Cortex of kidney (tissue), 1 donor: ENCODE measurements at places on chromosomes 2 and 18.

GRCh38 chr18:25594351-25594750 lies 242.4 kb upstream of the ZNF521 start:
- DNase-seq, result no peak

GRCh38 chr18:49652881-49653724 lies 91.2 kb downstream of the LIPG start:
- DNase-seq, result no peak

DNA sequence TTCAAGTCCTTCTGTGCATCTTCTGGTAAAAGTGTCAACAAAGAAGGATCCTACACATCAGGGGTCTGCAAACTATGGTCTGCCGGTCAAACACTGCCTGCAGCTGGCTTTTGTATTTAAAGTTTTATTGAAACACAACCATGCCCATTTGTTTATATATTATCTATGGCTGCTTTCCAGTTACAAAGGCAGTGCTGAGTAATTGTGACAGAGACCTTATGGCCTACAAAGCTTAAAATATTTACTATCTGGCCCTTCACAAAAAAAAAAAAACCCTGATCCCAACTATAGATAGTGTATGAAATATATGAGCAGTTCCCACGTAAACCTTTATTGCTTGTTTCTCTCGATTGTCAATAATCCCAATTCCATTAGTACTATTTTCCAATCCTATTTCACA lies 101.4 kb downstream of the RBMS1 start:
- no peak for DNase-seq

GRCh38 chr2:375270-375955 lies 87.5 kb upstream of the ALKAL2 start:
- no peak for DNase-seq

GRCh38 chr18:79989195-79989497 lies 783 bp upstream of the TXNL4A start:
- no peak for DNase-seq

- no peak for DNase-seq
These were observed 185.9 kb downstream of the MTX2 start for GRCh38 chr2:176454893-176455815.

GRCh38 chr18:24567199-24567598 lies 106.8 kb downstream of the HRH4 start:
- no peak for DNase-seq

DNA sequence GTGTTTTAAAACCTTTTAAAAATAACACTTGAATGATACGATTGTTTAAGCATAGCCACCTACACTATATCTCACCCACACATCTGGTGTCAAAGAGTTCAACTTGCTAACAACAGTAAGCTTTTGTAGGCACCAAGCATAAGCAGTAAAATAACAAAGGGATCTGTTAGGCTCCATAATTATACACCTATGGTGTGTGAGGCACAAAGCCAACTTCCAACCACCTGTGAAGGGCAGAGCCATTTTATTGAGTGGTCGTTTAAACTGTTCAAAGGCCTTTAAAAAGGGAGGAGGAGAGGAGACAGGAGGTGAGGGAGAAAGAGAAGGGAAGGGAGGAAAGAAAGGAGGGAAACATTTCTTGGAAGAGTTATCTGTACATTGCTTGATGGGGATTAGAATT lies 27.9 kb downstream of the NEMP2 start:
- DNase-seq, result no peak

GRCh38 chr2:231212329-231212845 lies 14.0 kb downstream of the ARMC9 start:
- DNase-seq, result no peak

GRCh38 chr2:241575624-241576292 lies 17.2 kb downstream of the BOK start:
- no peak for DNase-seq
